ENCODE measurements at places on chromosomes 16 and 17.

DNA sequence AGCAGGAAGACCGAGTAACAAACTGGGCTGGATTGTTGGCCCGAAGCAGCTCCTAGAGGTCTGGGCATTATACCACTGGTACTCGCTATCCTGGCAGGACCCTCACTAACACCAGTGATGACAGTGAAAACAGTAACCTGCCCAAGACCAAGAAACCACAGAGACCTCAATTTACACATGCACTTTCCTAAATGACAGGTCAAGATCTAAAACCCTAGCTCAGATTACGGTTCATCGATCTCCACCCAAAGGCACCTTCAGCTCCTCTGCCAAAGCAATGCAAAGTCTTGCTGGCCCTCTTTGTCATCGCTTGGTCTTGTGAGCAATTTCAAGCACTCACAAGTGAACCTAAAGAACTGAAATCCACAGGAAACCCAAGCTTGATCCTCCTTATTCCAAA is 1.5 kb downstream of the PIP4K2B start:
- no peak for DNase-seq

GRCh38 chr17:82201498-82201910 is 11.1 kb downstream of the CCDC57 start:
- DNase-seq, result no peak

DNA sequence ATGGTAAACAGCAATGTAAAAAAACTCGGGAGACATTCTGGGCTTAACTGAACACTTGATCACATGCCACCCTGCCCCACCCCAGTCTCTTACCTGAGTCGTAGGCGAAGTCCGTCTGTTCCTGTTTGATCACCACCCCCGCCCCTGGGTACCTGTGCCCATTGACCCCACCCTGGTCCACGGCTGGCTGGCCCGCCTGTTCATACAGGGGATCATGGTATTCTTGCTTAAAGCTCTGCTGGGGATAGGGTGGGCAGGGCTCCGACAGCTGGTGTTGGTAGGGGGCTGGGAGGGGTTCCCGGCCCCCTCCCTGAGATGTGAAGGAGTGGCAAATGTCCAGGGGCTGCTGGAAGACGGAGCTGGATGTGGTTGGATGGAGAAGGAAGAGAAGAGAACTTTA is 13.6 kb downstream of the ETV4 start:
- no peak for DNase-seq

DNA sequence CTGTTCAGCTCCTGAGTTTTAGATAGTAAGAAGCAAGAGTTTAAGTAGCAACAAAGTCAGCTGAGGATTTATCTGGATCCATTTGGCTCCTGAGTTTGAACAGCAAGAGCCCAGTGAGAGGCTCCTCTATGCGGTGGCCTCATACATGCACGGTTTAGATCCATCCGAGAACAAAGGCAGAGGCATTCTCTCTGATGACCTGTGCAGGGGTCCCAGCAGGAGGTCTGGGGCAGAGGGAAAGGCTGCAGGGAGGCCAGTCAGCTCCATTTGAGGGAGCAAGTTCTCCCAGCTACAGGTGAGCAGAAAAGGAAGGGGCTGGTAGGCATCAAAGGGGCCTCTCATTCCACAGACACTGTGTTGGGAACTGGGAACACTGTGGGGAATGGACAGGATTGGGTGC is 16.5 kb downstream of the PITPNM3 start:
- DNase-seq, result no peak

DNA sequence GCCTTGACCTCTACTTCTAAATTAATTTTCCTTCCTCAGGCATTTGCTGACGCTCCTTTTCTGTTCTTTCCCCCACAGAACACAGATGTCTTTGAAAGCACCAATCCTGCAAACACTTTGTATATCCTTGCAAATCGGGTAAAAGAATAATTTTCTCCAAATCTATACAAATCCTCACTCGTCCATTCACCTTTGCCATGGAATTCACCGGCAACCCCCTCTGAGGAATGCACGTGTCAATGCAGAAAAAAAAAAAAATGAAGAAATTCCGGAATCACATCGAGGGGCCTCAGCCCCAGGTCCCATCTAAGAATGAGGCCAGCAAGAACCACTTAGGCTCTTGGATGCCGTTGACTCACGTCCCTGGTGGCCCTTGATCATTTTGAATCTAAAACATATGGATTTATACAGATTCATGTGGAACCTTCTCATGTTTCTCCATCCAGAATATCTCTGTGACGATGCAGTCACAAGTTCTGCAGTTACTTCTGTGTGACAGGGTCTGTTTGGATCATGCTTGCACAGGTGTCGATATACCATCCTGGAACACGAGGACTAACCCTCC is 136.9 kb downstream of the RBFOX3 start:
- no peak for DNase-seq

DNA sequence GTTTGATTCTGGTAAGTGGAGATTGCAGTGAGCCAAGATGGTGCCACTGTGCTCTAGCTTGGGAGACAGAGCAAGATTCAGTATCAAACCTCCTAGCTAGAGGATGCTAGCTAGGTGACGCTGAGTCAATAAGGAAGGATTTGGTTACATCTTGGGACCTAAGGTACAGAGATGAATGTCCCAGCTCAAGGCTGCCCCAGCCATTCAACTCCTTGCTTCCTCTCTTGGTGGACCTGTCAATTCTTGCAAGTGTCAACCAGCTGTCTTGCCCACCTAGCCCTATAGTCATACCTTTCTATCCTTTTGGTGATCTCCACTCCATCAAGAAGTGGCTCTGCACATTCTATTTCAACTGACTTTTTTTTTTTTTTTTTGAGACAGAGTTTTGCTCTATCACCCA is 1.4 kb upstream of the MILR1 start:
- DNase-seq, result no peak

DNA sequence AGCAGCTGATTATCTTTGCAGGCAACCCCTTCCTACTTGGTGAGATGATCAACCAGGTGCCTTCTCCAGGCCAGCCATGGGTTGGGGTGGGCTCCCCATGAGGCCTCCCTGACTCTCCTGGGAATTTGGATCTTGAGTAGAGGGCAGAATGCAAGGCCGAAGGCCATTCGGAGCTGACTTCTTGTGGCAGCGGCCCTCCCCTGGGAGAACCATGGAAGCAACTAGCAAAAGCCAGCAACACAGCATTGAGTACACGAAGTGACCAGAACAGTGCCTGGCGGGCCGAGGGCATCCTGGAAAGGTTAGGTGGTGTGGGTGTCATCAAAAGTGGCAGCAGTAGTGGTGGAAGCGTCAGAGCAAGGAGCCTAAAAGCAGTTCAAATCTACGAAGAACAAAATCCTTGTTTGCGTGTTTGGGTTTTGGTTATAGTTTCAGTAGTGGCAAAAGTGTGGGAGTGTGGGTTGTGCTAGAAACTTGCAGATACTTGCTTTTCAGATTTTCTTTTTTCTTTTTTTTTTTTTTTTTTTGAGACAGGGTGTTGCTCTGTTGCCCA is 2.0 kb upstream of the ALDH3A1 start:
- DNase-seq, result no peak

GRCh38 chr17:66381701-66382362 is 79.4 kb downstream of the PRKCA start:
- no peak for DNase-seq

- DNase-seq, result no peak
Measured at GRCh38 chr17:28347261-28347891, 10.0 kb downstream of the POLDIP2 start.

DNA sequence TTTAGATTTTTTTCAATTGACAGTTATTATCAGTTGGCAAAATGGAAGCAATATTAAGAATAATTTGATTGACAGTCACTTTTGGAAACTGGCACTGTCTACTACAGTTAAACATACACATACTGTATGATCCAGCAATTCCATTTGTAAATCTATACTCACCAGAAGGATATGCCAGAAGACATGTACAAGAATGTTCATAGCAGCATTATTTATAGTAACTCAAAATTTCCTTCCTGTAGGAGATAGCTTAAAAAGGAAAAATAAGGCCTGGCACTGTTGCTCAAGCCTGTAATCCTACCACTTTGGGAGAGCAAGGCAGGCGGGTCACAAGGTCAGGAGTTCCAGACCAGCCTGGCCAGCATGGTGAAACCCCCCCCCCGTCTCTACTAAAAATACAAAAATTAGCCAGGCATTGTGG is 89.3 kb downstream of the VMP1 start:
- DNase-seq, result no peak

- no peak for DNase-seq
Measured at GRCh38 chr16:29308644-29309546, 97.6 kb downstream of the NPIPB11 start.

DNA sequence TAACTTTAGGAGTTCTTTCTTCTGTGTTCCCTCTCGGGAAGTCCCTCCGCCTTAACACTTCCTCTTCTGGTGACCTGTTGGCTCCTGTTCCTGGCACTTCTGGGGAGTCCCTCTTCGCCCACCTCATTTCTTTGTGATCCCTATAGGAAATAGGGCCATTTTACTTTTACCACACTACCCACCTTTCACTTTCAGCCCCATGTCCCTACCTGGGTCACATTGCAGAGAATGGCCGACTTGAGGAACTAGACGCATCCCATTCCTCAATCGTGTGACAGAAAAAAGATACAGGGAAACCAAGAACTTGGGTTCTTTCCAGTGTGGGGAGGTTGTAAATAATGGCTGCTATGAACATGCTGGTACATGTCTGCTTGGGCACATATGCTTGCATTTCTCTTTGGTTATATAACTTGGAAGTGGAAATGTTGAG is 6.6 kb downstream of the IL21R start:
- DNase-seq, result no peak

DNA sequence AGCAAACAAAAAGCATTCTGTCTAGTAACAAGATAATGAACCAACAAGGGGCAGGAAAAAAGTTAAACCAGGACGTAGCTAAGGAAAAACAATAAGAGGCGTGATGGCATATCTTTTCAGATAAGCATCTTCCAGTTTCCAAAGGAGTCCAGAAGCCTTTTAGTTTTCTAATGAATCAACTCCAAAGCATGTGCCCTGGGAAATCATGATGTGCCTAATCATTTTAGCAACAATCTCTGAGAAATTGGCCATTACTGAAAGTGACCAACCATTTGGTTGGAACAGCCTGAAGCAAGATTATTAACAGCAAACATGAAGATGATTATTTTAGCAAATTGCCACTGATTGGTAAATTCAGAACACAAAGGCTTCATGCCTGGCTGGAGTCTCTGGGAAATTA is 440.9 kb upstream of the MAF start:
- no peak for DNase-seq

DNA sequence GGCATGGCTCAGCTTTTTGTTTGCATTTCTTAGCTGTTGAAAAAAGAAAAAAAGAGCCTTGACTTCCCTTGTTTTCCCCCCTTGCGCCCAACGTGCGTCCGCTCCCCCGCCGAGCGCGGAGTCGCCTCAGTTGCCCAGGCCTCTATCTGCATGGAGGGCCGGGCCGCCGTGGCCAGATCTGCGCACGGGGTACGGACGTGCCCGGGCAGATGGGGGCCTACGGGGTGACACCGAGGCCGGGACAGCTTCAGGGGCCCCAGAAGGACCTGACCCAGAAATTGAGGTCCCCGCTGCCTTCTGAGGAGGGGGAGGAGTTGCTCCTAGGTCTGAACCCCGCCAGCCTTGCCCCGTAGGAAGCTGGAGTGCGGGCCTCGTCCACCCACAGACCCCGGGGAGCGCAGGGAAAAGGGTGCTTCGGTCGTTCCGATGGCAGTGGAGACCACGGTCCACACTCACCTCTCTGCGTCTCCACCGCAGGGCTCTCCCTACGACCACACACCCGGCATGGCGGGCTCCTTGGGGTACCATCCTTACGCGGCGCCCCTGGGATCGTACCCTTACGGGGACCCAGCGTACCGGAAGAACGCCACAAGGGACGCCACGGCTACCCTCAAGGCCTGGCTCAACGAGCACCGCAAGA is 1.5 kb downstream of the IRX5 start:
- no peak for DNase-seq

DNA sequence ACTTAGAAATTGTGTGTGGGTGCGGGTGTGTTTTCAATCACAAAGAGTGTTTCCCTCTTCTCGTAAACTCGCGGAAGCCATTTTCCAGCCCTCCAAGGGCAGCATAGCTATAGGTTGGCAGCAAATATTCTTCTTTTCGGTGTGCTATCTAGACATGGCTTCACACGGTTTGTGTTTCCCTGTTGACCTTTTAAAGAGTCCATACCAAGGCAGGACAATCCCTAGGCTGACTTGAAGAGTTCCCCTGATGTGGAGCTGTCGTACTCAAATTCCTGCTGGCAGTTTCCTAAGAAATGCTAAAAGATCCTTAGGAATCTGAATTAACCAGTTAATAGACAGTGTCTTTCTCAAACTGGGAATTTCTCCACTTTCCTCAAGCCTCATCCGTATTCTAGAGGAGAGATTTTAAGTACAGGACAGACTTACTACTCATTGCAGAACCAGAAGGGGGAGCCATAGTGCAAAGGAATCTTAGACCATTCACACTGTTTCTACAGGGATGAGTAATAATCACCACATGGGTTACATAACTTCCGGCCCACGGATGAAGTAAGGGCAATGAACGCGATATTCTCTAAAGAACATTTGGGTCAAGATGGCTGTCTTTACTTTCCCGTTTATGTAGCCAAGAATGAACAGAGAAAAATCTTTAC is 288.6 kb upstream of the ELAC2 start:
- peak; percentile 19 for DNase-seq
